ENCODE measurements at places on chromosomes 6 and 20. TPM values are rescaled to one million over a fixed set of nuclear protein-coding genes. Genes with fewer than 3 reads are reported as not detected.
A peak's percentile ranks its signal among the peaks of the same experiment; 100 is the strongest.

- peaks cover 1% of the 10 kb centered on the region for H3K27me3 ChIP-seq
- H3K36me3 ChIP-seq: no peaks in the 10 kb centered on the region
- H3K4me3 ChIP-seq: no peak overlapping the region
- no peak overlapping the region for H3K27ac ChIP-seq
Measured at GRCh38 chr6:75300531-75300855, 15.9 kb upstream of the TMEM30A start.

DNA sequence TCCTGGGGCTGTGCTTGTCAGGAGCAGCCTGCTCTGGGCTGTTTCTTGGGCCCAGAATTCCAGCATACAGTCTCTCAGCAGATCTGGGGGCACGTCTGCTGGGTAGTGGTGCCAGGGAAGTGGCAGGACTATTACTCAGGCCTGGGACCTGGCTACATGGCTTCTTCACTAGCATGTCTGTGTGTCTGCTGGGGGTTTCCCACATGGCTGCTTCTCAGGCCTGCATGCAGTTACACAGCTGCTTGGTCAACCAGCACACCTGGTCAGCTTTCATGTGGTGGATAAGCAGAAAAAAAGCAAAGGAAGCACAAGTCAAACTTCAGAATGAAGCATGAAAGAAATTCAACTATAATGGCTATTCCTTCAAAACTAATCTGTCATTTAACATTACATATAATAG, 316.2 kb upstream of the NOX3 start:
- peaks cover 4% of the 10 kb centered on the region for H3K4me1 ChIP-seq
- no peaks in the 10 kb centered on the region for H3K27me3 ChIP-seq
- H3K36me3 ChIP-seq: peaks cover 35% of the 10 kb centered on the region
- DNase-seq: no peak
- H3K27ac ChIP-seq: no peak overlapping the region

- H3K36me3 ChIP-seq: peaks cover 13% of the 10 kb centered on the region
- peak overlapping the region; percentile 64 for H3K4me3 ChIP-seq
- peaks cover 71% of the 10 kb centered on the region for H3K4me1 ChIP-seq
- peaks cover 2% of the 10 kb centered on the region for H3K27me3 ChIP-seq
Measured at GRCh38 chr6:37239526-37239925, 18.0 kb upstream of the TBC1D22B start.

GRCh38 chr6:149052350-149053106, 265.0 kb upstream of the TAB2 start:
- H3K36me3 ChIP-seq: peaks cover 4% of the 10 kb centered on the region
- H3K27me3 ChIP-seq: no peaks in the 10 kb centered on the region
- peaks cover 49% of the 10 kb centered on the region for H3K4me1 ChIP-seq
- no peak for DNase-seq
- no peak overlapping the region for H3K27ac ChIP-seq
- no peak overlapping the region for H3K4me3 ChIP-seq

- H3K27ac ChIP-seq: peak overlapping the region; percentile 100
- no peaks in the 10 kb centered on the region for H3K27me3 ChIP-seq
- peaks cover 51% of the 10 kb centered on the region for H3K4me1 ChIP-seq
- peak; percentile 86 for DNase-seq
Measured at GRCh38 chr6:157667211-157668008, 155.6 kb upstream of the SNX9 start.

DNA sequence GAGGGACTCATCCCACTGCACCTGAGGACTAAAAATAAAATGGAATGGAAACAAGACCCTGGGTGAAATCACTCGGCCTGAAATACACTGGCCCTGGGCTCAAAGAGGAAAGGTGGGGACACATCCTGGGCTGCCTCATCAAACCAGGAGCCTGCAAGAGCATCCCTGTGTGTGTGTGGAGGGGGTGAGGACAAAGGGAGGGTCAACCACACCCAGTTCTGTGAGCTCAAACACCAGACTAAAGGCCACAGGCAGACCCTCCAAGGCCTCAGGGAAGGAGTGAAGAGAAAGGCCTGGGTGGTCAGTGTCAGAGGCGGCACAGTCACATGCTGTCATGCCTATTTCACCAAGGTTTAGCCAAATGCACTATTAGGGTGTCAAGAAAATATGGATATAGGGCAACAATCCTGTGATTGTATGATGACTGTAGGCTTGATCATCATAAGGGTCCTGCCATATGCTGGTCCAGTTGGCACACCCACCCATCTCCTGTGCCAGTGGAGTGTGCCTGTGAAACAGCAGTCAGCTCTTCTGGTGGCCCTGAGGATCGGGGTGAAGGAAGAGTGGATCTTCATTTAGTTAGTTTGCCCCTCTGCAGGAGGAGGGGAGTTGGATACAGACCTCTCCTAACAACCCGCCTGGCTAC, 28.9 kb downstream of the SRSF3 start:
- no peaks in the 10 kb centered on the region for H3K36me3 ChIP-seq
- DNase-seq: no peak
- no peak overlapping the region for H3K4me3 ChIP-seq
- H3K4me1 ChIP-seq: peaks cover 31% of the 10 kb centered on the region

- H3K27ac ChIP-seq: no peak overlapping the region
- peaks cover 32% of the 10 kb centered on the region for H3K27me3 ChIP-seq
- H3K36me3 ChIP-seq: no peaks in the 10 kb centered on the region
- no peak for DNase-seq
- no peak overlapping the region for H3K4me3 ChIP-seq
Measured at GRCh38 chr20:56857950-56858349, 228.8 kb downstream of the TFAP2C start.

DNA sequence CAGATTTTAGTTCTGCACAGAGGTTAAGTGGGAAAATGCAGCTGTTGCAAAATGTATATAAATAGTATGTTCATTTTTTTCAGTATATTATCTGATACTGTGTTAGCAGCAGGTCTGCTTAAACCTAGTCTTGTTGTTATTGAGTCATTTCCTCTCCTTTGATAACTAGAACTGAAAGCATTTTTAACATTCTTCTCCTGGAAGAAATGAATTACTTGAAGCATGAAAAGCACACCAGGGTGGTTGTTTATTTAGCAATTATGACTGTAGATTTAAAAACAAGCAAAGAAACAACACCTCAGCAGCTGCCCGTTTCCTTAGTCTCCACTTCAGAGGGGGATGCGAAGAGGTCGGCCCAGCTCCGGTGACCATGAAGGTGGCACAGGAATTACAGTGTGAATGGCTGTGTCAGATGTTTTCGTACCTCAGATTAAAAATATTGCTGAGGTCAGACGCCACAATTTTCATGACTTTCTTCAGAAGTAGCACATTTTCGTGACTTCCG, 53.5 kb downstream of the GOPC start:
- peaks cover 44% of the 10 kb centered on the region for H3K36me3 ChIP-seq
- H3K27ac ChIP-seq: peak overlapping the region; percentile 81
- DNase-seq: peak; percentile 52

DNA sequence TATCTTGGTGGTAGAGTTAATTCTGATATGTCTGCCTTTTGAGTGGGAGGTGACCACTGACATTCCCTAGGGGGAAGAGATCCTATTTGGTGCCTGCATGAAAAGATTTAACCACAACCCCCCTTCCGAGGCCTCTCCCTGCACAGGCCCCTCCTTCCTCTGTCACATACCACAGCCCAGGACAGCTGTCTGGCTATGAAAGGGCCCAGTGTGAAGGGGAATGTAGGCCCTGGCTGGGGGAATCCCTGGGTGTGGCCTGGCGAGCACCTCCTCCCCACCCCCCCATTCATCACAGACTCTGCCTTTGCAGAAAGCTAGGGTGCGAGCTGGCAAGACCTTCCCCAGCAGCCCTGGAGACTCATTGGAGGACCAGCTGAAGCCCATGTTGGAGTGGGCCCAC, 27.4 kb upstream of the MAPRE1 start:
- H3K36me3 ChIP-seq: no peaks in the 10 kb centered on the region
- H3K4me1 ChIP-seq: no peaks in the 10 kb centered on the region
- no peak overlapping the region for H3K4me3 ChIP-seq

- peak; percentile 89 for DNase-seq
- peaks cover 63% of the 10 kb centered on the region for H3K4me1 ChIP-seq
- peak overlapping the region; percentile 64 for H3K4me3 ChIP-seq
- no peaks in the 10 kb centered on the region for H3K27me3 ChIP-seq
Measured at GRCh38 chr6:144897441-144897921, 612.3 kb downstream of the UTRN start.

DNA sequence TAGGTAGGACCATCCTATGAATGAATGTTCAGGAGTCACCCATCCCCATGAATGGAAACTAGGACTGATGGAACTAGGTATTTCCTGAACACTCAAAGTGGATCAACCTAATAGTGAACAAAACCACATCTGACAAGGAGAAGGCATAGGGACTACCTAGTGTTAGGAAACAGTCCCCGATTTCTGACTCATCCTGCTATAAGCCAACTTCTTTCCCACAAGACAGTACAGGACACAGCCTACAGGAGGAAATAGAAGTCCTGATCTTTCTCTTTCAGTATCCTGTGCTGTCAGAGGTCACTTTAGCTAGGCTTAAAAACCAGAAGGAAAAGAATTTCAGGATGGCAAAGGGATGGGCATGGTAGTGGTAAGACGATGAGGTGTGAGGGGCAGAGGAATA, 19.5 kb upstream of the GMDS start:
- DNase-seq: peak; percentile 4
- no peaks in the 10 kb centered on the region for H3K27me3 ChIP-seq
- no peak overlapping the region for H3K27ac ChIP-seq
- no peak overlapping the region for H3K4me3 ChIP-seq

DNA sequence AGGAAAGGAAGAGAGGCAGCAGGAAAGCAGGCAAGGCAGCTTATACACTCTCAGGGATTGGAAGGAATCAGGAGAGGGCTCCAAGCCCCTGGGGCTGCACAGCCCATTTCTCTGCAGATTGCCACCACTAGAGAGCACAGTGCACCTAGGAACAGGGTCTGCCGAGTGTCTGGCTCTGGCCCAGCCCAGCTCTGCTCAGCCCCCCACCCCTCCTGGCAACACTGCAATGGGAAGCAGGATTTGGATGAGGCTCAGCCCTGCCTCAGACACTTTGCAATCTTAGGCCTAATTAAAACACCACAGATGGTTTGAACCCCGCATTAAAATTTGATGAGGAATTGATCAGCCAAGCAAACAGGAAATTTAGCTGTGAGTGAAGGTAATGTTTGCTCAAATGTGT, 252.7 kb downstream of the DHX35 start:
- H3K27me3 ChIP-seq: no peaks in the 10 kb centered on the region
- H3K4me3 ChIP-seq: no peak overlapping the region
- no peaks in the 10 kb centered on the region for H3K36me3 ChIP-seq
- DNase-seq: no peak

- no peak overlapping the region for H3K4me3 ChIP-seq
- no peak for DNase-seq
- peaks cover 1% of the 10 kb centered on the region for H3K27me3 ChIP-seq
- H3K4me1 ChIP-seq: no peaks in the 10 kb centered on the region
Measured at GRCh38 chr20:6152777-6153176, 29.9 kb upstream of the FERMT1 start.

- H3K27me3 ChIP-seq: no peaks in the 10 kb centered on the region
- DNase-seq: no peak
- peaks cover 7% of the 10 kb centered on the region for H3K36me3 ChIP-seq
- H3K4me1 ChIP-seq: no peaks in the 10 kb centered on the region
- H3K4me3 ChIP-seq: no peak overlapping the region
Measured at GRCh38 chr20:41830702-41831101, 212.5 kb upstream of the CHD6 start.

The CNR1 gene
- total RNA-seq: not detected

The OR2H2 gene
- total RNA-seq: not detected

The PRRT1 gene
- 5.0 TPM for total RNA-seq

The RFX6 gene
- total RNA-seq: not detected

The CGA gene
- 1.4 TPM for total RNA-seq
